NCI-H526 treated with DMSO at 0.1 percent for 48 hours (cell line): ENCODE measurements at places on chromosomes 1 and 21.

DNA sequence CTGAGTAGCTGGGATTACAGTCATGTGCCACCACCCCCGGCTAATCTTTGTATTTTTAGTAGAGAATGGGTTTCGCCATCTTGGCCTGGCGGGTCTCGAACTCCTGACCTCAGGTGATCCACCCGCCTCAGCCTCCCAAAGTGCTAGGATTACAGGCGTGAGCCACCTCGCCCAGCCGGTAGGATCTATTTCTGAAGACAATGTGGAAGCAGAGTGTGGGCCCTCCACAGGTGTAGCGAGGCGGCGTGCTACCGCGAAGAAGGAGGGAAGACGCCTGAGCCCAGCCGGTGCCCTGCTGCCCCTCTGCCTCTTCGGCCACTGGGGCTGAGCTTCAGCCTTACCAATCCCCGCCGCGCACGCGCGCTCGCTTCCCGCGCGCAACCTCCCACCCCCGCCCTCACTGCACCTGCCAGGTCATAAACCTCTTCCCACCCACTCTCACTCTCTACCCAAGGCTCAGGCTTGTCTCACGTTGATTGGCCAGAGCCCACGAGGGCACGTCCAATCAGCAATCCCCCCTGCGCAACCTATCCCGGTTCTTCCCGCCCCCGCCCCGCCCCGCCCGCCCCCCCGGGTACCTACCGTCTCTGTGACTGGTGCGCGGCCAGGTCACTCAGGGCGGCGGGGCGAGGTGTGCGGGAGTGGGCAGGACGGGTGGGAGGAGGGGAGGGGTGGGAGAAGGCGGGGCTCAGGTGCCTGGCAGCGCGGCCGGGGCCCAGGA, 409 bp upstream of the HOOK1 start:
- peak; percentile 97 for DNase-seq

DNA sequence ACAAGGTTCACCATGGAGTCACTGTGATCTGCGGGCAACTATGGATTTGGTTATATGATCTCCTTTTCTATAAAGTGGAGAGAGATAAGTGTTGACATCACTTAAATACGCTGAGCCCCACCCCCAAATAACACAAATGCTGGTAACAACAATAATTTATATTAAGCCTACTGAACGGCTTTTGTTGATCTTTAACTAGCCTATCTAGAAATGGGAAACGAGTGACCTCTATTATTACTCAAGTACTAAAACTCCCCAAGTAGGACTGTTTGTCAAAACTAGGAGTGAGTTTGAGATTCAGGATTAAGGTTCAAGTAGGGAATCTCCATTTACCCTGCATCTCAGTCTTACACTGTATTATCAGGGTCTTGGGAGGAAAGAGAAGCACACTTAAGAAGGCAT, 52.2 kb downstream of the MAP3K7CL start:
- no peak for DNase-seq

DNA sequence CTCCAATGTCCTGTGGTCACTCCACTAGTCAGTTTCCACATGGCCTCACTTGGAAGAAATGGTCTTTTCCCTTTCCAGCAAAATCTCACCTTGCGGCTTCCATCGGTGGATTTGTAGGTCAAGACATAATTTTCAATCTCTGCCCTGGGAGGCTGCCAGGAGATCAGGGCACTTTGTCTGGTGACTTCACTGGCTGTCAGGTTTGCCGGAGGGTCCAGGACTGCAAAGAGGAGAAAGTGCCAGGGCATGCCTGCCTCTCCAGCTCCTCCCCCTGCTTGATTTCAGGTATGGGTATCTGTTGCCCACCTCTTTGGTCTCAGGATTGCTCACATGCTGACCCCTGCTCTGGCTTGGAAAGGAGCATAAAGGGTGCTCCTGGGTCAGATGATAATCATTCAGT, 162.8 kb upstream of the KIAA0040 start:
- no peak for DNase-seq

DNA sequence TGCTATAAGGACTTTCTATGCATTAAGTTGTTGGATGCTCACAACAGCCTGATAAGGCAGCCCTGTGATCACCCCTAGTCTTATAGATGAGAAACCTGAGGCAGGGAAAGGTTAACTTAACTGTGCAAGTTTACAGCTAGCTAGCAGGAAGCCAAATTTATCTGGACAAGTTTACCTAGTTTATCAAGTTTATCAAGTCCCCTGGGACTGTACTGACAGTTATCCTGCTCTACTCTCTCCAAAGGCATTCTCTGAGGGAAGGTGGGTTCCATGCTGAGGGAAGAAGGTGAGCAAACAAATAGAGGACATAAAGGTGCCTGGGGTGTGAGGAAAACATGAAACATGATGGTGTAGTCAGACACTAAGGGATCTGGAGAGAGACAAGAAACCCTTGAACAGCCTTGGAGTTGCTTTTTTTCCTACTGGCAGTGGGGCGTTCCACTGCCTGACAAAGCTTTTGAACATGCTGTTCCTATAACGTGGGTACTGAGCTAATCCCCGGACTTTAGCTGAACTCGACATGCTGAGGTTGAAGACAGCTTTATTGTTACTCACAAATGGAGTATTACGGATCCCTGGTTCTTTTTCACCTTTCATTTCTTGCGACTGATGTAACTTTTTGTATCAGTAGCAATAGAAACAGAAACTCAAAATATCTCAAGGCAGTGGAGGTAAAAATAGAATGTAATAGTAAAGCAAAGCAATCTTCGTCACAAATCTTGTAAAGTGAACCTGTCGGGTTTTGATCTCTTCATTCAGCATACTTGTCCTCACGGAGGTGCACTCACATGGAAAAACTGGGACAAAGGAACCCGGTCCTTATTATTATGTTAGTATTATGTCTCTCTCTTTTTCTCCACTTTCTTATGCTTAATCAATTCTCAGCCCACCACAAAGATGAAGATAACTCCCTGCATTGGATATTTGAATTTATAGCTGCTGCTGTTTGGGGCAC, 42.4 kb upstream of the ESRRG start:
- no peak for DNase-seq

DNA sequence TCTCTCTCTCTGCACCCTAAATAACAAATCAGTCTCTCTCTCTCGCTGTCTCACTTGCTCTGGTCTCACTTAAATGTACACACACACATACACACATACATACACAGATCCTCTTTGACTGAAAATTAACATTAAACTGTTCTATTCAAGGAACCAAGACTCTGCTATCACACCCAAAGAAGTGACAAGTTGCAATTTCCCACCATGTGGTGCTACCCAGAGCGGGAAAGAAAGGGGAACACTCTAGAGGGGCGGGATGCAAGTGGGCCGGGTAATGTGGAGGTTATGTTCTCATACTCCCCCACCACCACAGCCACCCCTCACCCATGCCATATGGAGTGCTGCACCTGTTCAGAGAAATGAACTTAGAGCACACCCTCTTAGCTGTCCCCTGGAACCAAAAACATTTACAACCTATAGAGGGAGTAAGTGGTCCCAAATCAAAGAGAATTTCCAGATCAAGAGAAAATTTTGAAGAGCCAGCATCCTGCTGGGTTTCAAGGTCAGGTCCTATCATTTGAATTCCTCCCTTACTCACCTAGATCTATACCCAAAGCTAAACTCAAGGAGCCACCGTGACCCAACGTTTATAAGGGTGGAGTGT, 319.4 kb downstream of the BRINP2 start:
- no peak for DNase-seq
